ENCODE measurements at places on chromosomes 16 and 17.

DNA sequence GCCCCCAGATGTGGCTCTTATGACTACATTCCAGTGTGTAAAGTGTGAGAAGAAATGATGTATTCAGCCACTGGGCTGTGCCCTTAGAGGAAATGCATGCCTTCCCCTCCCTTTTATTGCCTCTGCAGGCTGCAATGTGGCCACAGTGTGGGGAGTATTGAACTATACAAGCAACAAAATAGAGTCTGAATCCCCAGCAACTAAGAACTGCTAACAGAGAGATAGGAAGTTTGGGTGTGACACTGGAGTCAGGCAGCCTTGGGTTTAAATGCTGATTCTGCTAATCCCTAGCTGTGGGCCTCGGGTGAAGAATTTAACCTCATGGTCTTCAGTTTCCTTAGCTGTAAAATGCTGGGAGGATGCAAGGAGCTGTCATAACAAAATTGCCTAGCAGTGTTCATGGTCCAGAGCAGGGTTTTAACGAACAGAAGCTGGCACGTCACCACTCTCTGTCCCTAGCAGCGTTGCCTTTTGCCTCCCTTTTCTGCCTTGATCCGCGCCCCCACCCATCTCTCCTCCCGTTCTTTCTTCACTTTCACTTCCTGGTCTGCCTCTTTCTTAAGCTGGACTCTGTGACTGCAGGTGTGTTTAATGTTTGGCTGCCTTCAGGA lies 50.3 kb downstream of the KPNA2 start:
- DNase-seq: no peak

DNA sequence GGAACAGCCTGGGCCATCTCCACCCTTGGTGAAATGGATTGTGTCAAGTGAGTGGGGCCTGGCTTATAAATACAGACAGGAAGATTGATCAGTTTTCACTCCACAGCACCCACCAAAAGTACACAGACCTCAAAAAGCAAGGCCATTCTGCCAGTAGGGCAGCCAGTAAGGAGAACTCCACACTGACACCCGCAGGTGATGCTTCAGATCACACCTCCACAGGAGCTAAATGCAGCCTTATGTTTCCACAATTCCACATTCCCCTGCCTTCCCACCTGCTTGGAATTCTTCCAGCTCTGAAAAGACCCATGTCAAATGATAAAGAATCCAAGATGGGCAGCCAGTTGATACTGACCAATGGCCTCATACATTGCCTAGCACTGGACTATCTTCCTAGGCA lies 191.1 kb downstream of the ZFHX3 start:
- DNase-seq: no peak

- no peak for DNase-seq
Observed at GRCh38 chr16:88784074-88784855, 755 bp downstream of the PIEZO1 start.

DNA sequence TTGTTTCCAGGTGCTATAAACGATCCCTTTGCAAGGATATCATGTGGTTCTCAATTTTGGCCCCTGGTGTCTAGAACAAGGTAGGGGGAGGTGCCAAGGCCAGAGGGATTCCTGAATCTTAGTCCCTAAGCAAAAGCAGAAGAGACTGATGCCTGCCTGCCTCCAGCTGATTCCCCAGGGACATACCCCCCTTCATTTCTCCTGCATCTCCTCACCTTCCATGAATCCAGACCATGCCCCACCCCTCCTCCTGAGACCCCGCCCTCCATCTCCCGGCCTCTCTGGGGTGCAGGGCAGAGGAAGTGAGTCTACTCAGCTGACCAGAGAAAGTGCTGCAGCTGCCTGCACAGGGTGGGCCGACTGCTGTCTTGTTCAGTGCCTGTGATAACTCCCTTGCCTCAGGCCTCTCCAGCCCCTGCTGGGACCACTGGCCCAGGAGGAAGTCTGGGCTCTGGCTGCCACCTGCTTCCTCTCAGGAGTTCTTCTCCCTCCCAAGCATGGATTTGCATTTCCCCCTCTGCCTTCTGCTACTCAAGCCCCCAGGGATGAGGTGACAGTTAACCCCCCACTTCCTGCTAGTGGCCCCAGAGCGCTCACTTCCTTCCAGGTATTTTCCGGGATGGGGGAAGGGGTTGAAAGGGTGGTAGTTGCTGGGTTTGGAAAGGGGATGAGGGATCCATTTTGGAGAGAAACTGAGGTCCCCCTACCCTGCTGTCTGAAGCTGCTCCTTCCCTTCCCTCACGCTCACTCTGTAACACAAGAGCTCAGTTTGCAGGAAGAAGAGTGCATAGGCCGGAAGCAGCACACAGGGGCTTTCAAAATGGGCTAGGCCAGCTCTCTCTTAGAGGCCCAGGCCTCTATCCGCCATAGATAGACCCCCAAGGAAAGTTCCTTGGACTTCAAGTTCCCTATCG lies 10.5 kb upstream of the TSPOAP1 start:
- DNase-seq: no peak

GRCh38 chr16:51408357-51408756 lies 257.3 kb upstream of the SALL1 start:
- DNase-seq: no peak

DNA sequence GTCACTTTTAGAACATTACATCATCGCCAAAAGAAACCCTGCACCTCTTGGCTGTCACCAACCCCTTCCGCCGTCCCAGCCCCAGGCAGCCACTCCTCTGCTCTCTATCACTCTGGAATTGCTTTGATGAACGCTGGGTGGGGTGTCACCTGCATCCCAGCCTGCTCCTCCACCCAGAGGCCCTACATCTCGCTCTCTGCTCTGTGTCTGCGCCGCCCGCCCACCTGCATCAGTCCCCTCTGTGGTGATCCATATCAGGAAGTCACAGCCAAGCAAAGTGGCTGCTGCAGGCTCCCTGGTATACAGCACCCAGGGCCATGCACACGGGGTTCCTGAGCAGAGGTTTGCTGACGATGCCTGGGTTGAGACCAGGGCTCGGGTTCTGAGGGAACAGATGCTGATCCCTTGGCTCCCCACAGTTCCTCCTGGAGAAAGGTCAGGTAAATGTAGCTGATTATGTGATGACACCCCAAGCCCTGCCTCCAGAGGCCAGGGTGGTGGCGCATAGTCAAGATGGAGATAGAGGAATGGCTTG lies 30.8 kb downstream of the MPRIP start:
- no peak for DNase-seq

All from NCI-H2107 (cell line).